ENCODE measurements at places on chromosomes 7 and 10.
A peak's percentile ranks its signal among the peaks of the same experiment; 100 is the strongest.

- DNase-seq = no peak
Measured at GRCh38 chr10:102001435-102002068, 54.4 kb downstream of the ARMH3 start.

DNA sequence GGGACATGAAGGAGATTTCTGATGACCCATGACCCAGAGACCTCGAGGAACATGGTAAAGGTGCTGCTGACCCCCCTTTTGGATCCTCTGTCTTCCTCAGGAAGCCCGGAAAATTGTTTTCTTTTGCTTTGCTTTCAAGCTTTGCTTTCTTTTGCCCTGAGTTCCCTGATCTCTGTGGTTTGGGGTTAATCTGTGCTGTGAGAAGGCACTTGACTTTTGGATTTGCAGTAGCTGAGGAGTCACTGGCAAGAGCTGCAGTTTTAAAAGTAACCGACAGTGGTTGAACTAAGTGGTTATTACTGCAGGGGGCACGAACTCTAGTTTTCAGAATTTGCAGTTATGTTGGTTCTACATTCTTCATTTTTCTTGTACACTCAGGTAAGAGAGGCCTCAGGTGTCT, 53.0 kb downstream of the PDZD8 start:
- no peak for DNase-seq

GRCh38 chr7:16905300-16906044, 23.7 kb upstream of the AGR3 start:
- no peak for DNase-seq

- DNase-seq = no peak
Measured at GRCh38 chr7:93026425-93026824, 91.4 kb downstream of the SAMD9 start.

DNA sequence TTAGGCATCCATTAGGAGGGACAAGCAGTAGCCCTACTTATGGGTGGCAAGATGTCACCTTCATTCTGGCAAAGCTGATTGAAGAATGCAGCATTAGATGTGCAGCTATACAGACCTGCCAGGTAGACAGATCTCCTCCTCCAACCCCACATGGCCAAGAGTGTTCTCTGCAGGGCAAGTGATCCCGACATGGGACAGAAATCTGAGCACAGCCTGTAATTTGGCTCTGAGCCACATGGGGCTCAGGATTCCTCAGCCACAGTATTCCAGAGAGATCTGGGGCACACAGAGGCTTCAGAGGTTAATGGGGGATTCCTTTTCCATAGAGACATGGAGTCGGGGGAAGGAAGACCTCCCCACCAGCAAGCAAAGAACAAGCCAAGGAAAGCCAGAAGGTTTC, 58.7 kb upstream of the GDF10 start:
- no peak for DNase-seq

DNA sequence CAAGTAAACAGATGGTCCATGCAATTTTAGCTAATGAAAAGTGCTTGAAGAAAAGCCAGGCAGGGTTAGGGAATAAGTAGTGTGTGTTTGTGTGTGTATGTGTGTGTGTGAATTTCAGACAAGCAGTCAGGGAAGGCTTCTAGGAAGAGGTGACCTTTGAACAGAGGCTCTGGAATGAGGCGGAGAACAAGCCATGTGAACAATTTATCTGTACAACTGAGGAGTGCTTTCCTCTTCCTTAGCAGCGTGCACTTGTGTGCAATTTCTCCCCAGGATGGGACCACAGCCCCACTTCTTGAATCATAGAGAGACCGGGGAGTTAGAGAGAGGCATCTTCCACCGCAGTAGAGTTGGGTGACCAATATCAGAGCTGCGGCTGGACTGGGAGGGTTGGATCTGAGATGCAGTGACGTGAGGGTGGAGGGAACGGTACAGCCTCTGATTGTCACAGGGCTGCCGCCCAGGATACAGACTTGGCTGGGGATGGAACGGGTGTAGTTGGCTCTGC, 69.2 kb upstream of the FAM171A1 start:
- no peak for DNase-seq

DNA sequence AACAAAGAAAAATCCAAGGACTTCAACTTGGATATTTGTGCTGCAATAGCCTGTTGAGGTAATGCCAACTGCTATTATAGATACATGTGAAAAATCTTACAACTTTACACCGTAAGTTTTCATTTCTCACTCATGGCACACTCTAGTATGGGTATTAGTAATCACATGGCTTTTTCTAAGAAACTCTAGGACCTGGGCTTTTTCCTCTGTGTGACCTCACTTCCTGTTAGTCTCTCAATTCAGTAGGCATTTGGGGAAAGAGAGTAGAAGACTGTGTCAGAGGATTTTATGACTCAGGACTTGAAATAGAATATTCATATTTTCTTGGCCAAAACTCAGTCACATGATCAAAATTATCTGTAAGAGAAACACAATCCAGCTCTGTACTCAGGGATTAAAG, 1049.9 kb downstream of the REEP3 start:
- DNase-seq = no peak

- no peak for DNase-seq
Measured at GRCh38 chr7:69757981-69758430, 159.7 kb downstream of the AUTS2 start.

DNA sequence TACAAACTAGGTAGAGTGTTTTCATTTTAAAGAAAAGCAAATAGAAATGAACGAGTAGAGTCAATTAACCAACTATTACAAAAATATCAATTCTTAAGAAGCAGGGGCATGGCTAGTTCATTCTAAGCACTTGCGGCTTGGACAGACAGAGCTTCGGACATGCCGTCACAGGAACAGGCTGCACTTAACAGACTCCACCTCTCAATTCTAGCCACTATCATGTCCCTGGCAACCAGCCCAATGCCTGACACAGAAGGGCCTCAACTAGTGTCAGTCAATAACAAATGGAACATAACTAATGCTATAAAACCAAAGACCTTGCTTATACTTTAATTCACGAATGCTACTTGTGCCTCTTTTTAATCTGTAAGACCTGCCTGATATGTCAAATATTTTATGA, 74.4 kb downstream of the TPK1 start:
- DNase-seq = no peak

DNA sequence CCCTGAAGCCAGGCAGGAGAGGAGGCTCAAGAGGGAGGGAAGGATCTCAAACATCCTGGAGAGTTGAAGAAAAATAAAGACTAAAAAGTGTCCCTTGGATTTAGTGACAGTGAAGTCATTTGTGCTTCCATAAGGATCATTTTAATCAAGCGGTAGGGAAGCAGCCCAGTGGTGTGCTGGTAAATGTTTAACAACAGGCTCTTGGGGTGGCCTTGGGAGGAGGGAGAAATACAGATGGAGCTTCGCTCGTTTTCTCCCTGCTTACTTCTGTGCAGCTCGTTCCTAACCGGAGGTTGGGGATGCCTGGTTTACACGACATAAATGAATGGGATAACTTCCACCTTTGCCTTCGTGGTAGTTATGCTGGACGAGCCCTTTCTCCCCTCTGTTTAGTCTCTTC, 140.0 kb downstream of the CAMK1D start:
- DNase-seq = no peak

DNA sequence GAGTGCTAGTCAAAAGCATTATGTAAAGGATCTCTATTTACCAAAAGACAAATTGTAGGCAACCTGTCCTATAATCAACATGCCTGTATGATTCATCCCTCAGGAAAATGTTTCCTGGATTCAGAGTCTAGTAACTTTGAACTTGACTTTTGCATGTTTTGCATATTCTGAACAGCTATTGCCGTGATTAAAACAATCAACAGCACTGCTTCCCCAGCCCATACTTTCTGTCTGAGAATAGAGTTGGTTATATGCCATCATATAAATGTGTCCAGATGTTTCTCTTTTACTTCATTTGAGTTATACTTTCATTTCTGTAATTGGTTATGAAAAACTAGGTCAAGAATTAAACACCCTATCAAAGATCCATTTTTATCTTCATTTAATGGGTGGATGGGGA, 83.5 kb downstream of the ZMYND11 start:
- no peak for DNase-seq

- DNase-seq = no peak
Measured at GRCh38 chr10:59624136-59624535, 85.5 kb downstream of the SLC16A9 start.

- peak; percentile 99 for DNase-seq
Measured at GRCh38 chr7:39732837-39733804, 109.7 kb downstream of the RALA start.

GRCh38 chr10:103645141-103646054, 151.9 kb downstream of the NEURL1 start:
- no peak for DNase-seq

DNA sequence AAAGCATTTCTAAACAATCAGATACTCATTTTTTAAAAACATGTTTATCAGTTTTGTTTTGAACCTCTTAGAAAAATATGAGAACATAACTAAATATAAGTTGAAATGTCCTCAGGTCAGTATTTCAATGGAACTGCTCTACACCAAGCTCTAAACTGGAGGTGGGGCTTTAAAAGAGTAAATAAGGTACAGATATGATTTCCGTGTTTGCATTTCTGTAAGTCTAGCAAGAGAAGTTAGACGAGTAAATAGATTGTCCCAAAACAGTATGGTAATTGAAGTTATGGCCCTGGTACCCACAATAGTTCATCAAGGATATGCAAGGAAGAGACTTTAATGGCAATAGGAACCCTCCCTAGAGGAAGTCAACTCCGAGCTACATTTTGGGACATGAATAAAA, 115.1 kb upstream of the AKR1E2 start:
- no peak for DNase-seq

DNA sequence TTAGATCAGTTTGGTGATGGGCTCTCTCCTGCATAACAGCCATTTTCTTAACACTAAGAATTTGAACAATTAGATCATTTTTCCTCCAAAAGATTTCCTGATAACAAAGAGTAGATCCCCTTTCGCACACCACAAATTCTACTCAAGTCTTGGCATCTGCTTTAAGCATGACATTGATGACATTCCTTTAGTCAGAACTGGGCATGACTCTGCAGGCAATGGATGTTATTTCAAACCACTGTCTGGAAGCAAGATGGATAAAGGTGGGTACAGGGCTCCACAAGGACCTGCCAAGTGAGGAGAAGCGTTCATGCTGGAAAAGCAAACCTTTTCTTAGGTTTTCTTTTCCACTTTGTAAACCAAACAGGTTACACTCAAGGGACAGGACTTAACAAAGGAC, 123.5 kb downstream of the GLCCI1 start:
- DNase-seq = no peak

- no peak for DNase-seq
Measured at GRCh38 chr7:20330928-20331909, 519 bp downstream of the ITGB8 start.

DNA sequence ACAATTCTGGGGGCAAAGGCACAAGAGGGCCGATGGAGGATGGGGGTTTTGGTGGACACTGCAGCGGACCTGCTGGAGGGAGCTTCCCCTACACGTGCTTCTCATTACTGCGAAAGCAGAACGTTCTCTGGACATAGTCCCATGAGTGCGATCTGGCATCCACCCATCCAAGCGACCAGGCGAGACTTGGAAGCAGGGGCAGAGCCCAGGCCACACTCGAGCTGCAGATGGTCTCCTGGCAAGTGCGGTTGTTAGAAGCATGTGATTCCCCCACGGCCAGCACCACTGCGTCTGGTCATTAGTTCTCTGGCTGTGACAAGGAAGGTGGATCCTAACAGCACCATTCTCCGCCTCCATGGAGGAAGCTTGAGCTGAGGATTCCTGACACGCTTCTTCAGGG, 118.4 kb upstream of the TCERG1L start:
- DNase-seq = no peak

GRCh38 chr7:35691827-35692307, 3.1 kb downstream of the HERPUD2 start:
- DNase-seq = no peak

- peak; percentile 21 for DNase-seq
Measured at GRCh38 chr10:15585303-15585715, 134.4 kb downstream of the ITGA8 start.

DNA sequence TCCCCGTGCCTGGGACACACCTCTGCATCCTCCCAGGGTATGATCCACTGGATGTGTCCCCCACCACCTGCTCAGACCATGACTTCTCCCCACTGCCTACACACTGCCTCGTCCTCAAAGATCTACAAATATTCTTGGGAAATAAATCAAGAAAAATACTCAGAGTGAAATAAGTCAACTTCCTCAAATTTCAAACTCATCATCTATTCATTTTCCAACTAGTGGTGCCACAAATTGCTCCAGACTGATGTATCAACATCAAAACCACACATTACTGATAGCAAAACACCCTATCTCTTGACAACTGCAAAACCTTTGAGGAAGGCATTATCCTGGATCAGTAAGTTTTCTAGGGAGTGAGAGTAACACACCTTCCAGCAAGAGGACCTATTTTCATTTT, 87.7 kb downstream of the GRB10 start:
- DNase-seq = no peak

GRCh38 chr7:4113976-4114375, 568.1 kb upstream of the FOXK1 start:
- no peak for DNase-seq

DNA sequence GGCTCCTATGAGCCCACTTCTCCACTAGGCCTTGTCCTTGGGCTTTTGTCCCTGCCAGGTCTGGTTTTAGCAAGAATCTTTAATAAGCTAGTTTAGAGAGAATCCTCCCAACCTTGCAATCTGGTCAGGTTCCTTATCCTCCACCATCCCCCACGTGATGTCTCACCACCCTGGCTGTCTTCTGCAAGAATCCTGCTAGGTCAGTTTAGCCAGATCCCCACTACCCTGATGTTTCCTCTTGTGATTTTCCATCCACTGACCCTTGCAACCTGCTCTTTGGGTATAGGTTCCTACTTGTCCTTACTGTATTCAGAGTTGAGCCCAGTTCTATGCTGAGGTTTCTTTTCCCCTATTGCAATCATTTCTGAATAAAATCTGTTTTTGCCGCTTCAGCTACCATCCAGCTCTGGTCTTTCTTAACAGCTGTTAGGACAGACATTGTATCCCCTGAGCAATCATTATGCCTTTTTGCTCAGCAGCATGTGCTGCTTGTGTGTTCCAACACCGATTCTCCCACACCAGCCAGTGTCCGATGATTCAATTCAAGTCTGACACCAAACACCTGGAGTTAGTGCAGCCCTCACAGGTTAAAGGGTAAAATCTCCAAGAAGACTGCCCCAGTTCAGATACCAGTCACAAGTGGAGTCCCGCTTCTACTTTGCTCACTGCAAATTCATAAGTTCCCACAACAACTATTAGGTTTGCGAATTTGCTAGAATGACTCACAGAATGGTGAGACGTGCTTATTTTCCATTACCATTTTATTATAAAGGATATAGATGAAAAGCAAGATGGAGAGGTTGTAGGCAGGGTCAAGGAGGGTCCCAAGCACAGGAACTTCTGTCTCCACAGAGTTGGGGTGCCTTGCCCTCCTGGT, 62.2 kb upstream of the ADCY1 start:
- no peak for DNase-seq

DNA sequence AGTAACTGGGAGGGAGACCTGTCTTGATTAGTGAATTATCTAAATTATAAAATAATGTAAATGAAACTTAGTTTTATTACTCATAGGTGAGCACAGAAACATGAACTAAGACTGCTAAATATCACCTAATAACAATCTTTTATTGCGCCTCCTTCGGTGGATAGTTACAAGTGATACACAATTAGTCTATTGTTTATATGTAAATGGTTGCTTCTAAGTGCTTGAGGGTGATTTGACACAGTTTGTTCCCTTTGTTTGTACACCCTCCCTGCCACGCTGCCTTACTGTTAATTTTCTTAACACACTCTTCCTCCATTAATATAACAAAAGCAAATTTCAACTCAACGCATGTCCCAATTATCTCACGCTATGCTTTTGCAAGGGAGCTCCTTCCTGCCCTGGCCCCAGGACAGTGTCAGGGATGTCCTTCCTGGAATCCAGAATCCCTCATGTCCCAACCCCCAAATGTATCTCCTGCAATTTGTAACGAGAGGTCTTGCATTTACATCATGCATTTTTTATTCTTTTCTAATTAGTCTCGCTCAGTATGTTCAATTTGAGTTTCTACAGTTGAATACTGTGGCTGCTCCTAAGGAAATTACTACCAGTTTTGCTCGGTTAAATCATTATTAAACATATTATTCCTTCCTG, 4.2 kb downstream of the NPSR1 start:
- DNase-seq = no peak
